Left colon (tissue), 2 donors: ENCODE measurements at places on chromosomes 12 and 14. TPM values are rescaled to one million over a fixed set of nuclear protein-coding genes. Genes with fewer than 3 reads are reported as not detected.

The MGP gene
- 248 TPM for total RNA-seq

The LRTM2 gene
- not detected for total RNA-seq

The KRT71 gene
- total RNA-seq: not detected

The TAS2R19 gene
- total RNA-seq: 2.9 TPM

The ABHD12B gene
- 3.9 TPM for total RNA-seq

The SPX gene
- total RNA-seq: not detected

The CCDC38 gene
- total RNA-seq: not detected

The KRT2 gene
- not detected for total RNA-seq

The JDP2 gene
- total RNA-seq: 40.1 TPM

The AQP2 gene
- not detected for total RNA-seq

The RASSF8 gene
- 15.7 TPM for total RNA-seq

The SAMD15 gene
- total RNA-seq: 0.36 TPM

The PFKM gene
- 48.1 TPM for total RNA-seq

The ITGB7 gene
- 9.1 TPM for total RNA-seq

The NGB gene
- total RNA-seq: not detected

The BMAL2 gene
- total RNA-seq: 4.3 TPM

The KRT3 gene
- not detected for total RNA-seq

The LBHD2 gene
- total RNA-seq: not detected

The SEL1L gene
- 97.6 TPM for total RNA-seq

The INHBC gene
- not detected for total RNA-seq

The CMA1 gene
- not detected for total RNA-seq

The NPAS3 gene
- 1.6 TPM for total RNA-seq

The EFS gene
- 3.1 TPM for total RNA-seq

The ATP5F1B gene
- 1,516 TPM for total RNA-seq

The KCNK13 gene
- total RNA-seq: 0.15 TPM

The SMCO2 gene
- total RNA-seq: not detected

The OTOGL gene
- total RNA-seq: 0.47 TPM

The SLC6A12 gene
- total RNA-seq: 2.3 TPM

The COX8C gene
- not detected for total RNA-seq

The KRT6C gene
- total RNA-seq: not detected

The ITGA7 gene
- 10.2 TPM for total RNA-seq

The LTBP2 gene
- 2.8 TPM for total RNA-seq

The KRT83 gene
- total RNA-seq: not detected

The USP15 gene
- total RNA-seq: 61.2 TPM

The TXNRD1 gene
- 79.5 TPM for total RNA-seq

The RNASE3 gene
- total RNA-seq: not detected

The TCL1B gene
- total RNA-seq: not detected

The CRIP1 gene
- 222 TPM for total RNA-seq

The SPIC gene
- total RNA-seq: not detected

The CLEC4D gene
- 0.15 TPM for total RNA-seq

The RDH12 gene
- total RNA-seq: not detected

The RTL1 gene
- total RNA-seq: not detected

The EPYC gene
- not detected for total RNA-seq

The DEPDC4 gene
- total RNA-seq: 3.0 TPM

The TEP1 gene
- 74.3 TPM for total RNA-seq
